ENCODE measurements at places on chromosomes 6 and 20.

- DNase-seq = no peak
These were observed 20.8 kb downstream of the TBC1D7 start for GRCh38 chr6:13307508-13307995.

GRCh38 chr20:34553366-34553867 is 5.1 kb upstream of the MAP1LC3A start:
- no peak for DNase-seq

DNA sequence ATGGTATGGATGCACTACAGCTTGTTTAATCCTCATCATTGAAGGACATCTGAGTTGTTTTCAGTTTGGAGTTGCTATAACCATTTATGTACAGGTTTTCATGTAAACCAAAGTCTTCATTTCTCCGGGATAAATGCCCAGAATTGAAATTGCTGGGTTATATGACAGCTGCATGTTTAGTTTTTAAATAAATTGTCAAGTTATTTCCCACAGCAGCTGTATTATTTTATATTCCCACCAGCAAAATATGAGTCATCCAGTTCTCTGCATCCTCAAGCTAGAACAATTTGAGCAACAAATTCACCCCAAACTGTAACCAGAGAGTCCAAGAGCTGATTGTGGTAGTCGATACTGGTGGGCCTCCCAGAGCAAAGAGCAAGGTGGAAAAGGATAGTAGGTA is 161.0 kb upstream of the PRND start:
- no peak for DNase-seq

- no peak for DNase-seq
These were observed 36.4 kb downstream of the RIPOR2 start for GRCh38 chr6:24899136-24899996.

- DNase-seq = no peak
These were observed 82.4 kb upstream of the TCF21 start for GRCh38 chr6:133806382-133807140.

GRCh38 chr20:58852543-58853271 is at the start of gene GNAS:
Gene GNAS (plus strand): TSS chr20:58852716.
- DNase-seq = peak; percentile 66

DNA sequence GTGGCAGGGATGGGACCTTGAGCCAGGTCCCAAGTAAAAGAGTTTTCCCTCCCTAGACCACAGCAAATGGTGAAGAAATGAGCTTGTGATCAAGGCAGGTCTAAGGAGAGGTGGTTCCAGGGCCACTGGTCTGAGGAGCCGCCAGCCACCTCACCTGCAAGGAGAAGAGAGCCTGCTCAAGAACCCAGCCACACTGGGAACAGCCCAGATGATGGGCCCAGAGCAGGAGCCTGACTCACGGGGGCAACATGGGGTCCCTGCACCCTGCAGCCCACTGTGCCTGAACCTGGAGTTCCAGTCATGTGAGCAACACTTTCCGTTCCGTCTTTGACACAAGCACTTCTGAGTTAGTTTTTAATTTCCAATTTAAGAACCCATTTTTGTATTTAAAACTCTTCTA is 204.5 kb upstream of the CDH4 start:
- no peak for DNase-seq

DNA sequence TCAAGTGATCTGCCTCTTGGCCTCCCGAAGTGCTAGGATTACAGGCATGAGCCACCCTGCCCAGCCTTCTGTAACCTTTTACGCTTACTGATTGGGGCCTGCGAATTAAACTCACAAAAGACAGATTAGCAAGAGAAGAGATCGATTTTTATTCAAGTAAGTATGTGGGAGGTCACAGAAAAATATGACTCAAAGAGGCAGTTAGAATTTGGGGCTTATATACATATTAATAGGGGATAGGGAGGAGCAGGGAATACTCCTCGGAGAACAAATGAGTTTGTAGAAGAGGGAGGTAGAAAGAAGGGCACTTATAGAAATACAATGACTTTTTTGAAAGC is 78.9 kb downstream of the CD24 start:
- no peak for DNase-seq

- DNase-seq = peak; percentile 42
These were observed 510.2 kb upstream of the SULF2 start for GRCh38 chr20:48295445-48295903.

DNA sequence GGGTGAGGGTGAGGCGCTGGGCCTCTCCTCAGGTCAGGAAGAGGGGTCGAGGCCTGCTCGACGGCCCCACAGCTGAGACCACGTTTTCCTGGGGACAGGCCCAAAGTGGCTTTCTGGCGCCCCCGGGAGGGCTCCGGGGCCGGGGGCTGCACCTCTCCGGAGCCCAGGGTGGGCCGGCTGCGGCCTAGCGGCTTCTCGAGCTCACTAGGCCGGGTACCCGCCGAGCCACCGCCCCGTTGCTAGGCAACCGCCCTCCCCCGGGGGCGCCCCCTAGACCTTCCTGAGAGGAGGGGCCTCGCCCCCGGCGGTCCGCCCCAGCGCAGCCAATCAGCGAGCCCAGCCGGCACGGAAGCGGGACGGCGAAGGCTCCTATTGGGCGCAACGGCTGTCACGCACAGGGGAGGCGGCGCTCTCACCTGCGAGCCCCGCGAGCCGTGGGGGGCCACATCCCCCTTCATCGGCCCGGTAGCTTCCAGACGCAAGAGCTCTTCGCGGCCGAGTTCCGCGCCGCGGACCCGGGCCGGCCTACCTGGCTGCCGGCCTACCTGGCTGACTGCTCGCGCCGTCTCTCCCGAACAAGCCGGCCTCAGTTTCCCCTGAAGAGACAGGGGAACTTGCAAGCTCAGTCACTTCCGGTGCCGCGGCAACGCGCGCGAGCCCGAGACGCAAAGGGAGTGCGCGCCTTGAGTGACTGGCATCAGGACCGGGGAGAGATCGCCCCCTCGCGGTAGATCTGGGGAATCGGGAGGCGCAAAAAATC is 831 bp upstream of the BCL2L1 start:
- peak; percentile 100 for DNase-seq

GRCh38 chr20:2380601-2381000 is at the start of gene TGM6:
Gene TGM6 (plus strand): TSS chr20:2380901. CDS start chr20:2380969, 68 bp downstream.
- DNase-seq = no peak

DNA sequence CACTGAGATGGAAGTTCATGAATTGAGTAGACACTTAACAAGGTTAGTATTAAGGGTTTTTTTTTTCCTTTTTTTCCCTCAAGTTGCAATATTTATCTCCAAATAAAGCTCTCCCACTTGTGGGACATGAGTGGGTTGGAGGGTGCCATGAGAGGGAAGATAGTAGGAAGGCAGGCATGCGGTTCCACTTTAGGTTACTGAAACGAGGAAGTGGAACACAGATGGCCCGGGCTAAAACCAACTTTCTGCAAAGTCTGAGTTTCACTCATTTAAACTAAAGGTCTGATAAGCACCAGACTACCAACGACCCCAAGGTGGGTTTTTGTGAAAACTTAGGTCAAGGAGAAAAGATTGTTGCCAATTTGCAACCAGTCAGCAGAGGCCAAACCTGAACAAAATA is 42.2 kb downstream of the TBC1D7 start:
- no peak for DNase-seq

DNA sequence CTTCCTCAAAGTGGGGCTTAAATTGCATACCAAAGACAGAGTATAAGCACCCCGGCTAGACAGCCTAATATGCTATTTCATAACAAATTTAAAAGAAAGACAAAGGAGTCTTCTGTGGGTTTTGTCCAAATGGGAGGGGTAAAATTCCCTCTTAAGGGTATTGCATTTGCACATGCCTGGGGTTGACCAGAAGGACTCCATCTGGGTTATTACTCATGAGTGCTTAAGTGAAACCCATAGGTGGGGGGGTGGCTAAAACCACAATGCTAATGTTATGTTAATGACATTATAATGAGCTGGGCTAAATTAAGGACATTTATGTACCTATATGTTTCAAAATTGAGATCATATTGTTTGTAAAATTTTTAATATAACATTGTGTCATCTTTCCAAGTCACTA is 15.0 kb downstream of the IMPG1 start:
- DNase-seq = no peak

DNA sequence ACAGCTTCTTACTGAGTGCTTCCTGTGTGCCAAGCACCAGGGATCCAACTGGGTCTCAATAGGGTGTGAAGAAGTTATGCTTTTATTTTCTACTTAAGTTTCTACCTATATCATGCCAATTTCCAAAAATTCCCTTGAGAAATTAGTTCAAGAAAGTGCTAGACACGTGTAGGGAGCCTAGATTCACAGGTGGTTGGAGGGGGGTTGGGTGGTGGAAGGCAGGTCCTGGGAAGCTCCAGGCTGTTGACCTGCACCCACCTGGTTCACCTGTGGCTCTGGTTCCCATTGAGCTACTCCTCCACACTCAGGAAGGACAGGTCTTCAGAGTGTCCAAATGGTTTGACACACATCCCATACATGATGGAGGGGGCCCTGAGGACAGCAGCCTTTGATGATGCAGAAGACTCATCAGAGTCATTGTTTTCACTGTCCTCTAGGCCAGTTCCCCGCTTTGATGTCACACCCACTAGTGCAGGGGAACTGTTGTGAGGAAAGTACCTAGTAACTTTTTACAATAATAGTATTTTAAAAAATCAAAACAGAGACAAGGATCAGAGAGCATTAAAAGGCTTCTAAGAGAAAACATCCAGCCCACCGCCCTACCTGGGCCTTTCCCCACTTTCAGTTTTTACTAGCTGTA is 39.8 kb upstream of the MYL9 start:
- no peak for DNase-seq

- no peak for DNase-seq
These were observed 237.6 kb downstream of the ALDH8A1 start for GRCh38 chr6:134712311-134712710.

DNA sequence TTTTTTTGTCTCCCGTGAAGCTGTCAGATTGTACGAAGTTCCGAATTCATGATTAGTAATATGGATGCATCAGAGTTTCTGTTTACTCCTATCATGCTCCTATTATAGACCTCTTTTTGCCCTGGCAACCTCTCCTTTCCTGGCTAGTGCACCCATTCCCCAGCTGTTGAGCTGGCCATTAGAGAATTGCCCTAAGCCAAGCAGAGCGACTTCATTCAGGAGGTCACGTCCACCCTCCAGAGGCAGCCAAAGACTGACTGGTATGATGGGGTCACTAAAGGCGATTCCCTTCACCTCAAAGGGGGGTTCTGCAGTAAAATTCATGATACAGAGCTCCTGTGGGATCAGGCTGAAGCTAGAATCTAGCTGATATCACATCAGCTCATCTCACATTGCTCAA is 351.9 kb downstream of the BTBD3 start:
- no peak for DNase-seq

- DNase-seq = no peak
These were observed 587.9 kb upstream of the FLRT3 start for GRCh38 chr20:14925300-14925699.

- no peak for DNase-seq
These were observed 61.7 kb downstream of the UTRN start for GRCh38 chr6:144346719-144347447.

- DNase-seq = peak; percentile 47
These were observed 14.0 kb downstream of the UST start for GRCh38 chr6:148760568-148761526.

DNA sequence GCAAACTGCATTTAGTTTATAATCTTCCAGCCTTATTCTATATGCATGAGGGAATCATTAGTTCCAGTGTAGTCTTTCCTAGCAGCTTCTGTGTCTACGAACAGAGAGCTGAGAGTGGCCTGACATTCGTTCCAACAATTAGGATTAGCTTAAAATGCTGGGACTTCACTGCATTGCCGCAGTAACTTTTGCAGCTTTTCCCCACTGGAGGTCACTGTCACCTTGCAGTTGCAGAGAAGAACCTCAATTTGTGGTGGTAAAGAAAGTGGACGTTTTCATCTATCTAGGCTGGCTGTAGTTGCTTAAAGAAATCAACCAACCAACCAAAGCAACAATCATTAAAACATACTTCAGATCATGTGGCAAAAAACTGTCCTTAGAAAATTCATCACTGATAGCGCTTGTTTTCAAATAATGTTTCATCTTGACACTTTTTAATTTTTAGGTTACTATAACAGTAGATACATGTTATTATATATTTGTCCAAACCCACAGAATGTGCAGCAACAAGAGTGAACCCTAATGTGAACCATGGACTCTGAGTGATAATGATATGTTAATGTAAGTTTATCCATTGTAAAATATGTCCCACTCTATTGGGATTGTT is 12.2 kb downstream of the MYLK4 start:
- no peak for DNase-seq

DNA sequence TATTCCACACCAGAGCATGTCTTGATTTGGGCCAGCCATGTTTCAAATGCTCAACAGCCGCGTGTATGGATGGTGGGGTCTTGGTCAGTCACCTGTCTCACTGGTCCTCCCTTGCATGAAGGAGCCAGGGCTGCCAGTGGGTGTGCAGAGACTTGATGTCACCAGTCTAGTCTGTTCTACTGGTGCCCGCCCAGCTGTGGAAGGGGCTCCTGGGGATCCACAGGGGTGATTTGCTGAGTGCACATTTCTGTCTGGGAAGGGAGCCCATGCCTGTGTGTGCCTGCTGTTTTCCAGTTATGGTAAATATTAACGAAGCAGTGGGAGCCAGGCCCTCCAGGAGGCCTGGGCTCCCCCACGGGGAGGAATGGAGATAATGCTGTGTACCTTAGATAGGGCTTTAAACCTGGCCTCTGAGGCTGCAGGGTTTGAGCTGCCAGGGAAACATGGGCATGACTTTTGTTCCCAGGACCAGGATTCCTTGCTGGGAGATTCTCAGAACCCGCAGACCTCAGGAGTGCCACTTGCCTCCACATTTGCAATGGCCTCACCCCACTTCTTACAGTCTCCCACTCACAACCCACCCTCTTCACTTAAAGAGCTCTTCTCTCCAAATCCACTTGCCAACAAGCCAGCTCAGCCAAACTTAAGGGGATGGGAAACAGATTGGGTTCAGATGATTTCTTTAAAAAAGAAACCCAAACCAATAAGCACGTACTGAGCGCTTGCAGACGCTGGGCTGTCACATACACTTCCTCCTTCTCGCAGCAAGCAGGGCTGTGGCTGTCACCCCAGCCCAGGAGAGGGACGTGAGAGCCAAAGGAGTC is 54.1 kb downstream of the VEGFA start:
- DNase-seq = peak; percentile 53

DNA sequence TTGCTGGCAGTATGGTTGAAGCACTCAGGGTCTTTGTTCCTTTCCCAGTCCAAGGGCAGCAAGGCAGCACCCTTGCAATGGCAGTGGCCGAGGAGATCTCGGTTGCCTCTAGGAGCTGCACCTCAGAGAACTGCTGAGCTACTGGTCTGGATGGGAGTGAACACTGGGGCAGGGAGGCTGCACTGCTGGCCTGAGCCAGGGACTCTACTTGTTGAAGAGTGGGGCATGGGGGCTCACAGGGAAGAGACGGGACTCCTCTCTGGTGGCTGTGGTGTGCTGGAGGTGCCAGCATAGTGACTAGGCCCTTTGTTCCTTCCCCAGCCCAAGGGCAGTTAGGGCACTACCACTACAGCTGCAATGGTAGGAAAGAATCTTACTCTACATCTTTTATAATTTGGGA is 203.0 kb downstream of the ZDHHC14 start:
- no peak for DNase-seq

GRCh38 chr6:154247119-154247861 is 109.3 kb downstream of the IPCEF1 start:
- peak; percentile 42 for DNase-seq

GRCh38 chr20:37319151-37319671 is 26.7 kb upstream of the SRC start:
- no peak for DNase-seq

GRCh38 chr6:11160199-11160598 is 48.7 kb upstream of the ERVFRD-1 start:
- no peak for DNase-seq

- no peak for DNase-seq
These were observed 138.1 kb upstream of the PHACTR3 start for GRCh38 chr20:59466107-59466815.
